ENCODE measurements at places on chromosomes 7 and 10.

- no peak for DNase-seq
Observed at GRCh38 chr10:15068802-15069201, 19.8 kb downstream of the ACBD7 start.

DNA sequence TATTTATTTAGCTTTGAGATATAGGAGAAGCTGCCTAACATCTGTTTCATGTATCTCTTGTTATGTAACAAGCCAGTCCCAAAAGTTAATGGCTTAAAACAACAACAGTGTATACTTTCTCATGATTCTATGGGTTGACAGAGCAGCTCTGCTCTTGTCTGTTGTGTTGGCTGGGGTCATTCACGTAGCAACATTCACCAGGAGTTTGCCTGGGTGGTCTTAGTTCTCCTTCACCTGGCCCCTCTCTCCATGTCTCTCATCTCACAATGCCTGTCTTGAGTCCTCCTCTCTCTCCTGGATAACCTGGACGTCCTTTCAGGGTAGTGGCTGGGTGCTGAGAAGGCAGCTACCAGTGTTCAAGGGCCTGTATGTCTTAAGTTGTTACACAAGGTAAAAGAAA is 27.5 kb downstream of the INPP5F start:
- DNase-seq = no peak

DNA sequence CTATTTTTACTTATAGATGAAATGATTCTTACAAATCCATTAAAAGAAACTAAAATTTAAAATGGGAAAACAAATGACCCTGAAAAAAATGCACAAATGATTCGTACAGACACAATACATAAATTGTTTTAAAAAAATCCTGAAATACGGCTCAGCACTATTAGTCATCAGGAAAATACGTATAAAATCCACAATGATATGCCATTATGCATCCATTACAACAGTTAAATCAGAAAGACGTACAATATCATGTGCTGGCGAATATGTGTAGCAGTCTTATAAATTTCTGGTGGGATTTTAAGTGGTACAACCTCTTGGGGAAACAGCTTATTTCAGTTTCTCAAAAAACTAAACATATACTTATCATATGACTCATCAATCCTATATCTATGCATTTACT is 600.1 kb upstream of the STEAP1 start:
- no peak for DNase-seq

DNA sequence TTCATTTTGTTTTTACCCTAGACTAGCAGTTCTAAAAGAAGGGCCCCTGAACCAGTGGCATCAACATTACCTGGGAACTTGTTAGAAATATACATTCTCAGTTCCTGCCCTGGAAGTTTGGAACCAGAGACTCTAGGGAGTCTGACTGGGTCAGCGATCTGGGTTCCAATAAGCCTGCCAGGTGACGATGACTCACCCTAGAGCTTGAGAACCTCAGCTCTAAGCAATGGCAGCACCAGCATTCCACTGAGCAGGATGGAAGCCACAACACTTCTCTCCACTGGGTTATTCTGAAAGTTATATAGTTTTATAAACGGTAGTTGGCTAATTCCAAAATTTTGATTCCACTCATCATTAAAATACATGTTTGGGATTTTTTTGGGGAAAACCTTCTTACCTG is 97.0 kb upstream of the AMPH start:
- no peak for DNase-seq

DNA sequence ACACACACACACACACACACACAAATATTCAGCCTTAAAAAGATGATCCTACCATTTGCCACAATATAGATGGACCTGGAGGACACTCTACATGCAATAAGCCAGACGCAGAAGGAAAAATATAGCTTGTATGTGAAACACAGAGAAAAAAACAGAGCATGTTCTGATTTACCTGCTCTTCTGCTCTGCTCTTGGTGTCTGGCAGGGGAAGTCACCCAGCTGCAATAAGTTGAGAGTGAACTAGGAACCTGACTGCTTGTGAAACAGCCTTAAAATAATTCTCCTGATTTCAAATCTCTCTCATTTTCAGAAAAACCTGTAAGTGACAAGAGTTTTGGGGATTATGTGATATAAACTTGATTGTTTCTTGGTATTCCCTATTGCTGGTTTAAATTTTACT is 31.0 kb upstream of the KCND2 start:
- DNase-seq = no peak
